ACHN (cell line): ENCODE measurements at places on chromosomes 11 and 22.

GRCh38 chr22:18927573-18927972 lies 8.5 kb downstream of the PRODH start:
- DNase-seq: no peak

GRCh38 chr11:70467201-70468085 lies 69.1 kb downstream of the CTTN start:
- DNase-seq: peak; percentile 54

GRCh38 chr22:48112687-48113521 lies 1350.5 kb downstream of the TBC1D22A start:
- DNase-seq: no peak

- no peak for DNase-seq
Observed at GRCh38 chr11:2315395-2316168, 13.8 kb downstream of the TSPAN32 start.

DNA sequence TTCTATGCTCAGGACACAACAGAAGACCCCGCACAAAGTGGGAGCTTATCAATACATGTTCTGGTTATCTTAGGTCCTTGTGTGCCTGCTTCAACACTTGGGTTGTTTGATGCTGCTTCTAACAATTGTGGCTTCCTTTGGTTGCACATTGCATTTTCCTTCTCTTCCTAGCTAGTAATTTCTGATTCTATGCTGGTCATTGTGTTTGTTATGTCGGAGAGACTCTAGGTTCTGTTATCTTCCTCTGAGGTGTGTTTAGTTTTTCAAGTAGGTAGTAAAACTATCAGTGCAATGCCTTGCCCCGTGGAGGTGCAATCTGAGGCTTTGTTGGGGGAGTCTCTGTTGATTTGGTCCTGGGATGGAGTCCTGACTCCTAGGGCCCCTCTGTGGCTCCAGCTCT lies 414.2 kb downstream of the SHANK2 start:
- no peak for DNase-seq

DNA sequence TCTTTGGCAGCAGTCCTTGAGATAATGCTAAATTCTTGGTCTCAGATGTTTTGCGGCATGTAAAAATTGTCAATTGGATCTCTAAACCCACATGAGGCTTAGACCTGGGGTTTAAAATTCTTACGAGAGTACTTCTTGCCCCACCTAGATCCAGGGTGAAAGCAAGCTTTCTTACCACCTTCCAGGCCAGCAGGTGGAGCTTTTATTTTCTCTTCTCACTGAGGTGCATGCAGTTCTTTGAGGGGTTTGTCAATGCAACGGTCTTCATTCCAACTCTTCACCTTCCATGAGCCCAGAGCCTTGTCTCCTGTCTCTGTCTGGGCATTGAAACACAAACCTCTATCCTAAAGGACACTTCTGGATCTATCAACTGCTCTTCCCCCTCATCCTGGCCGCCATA lies 154.1 kb downstream of the MYO18B start:
- no peak for DNase-seq

GRCh38 chr11:10537600-10537999 lies 3.4 kb downstream of the RNF141 start:
- DNase-seq: no peak

GRCh38 chr22:36073476-36073875 lies 44.9 kb upstream of the RBFOX2 start:
- no peak for DNase-seq

DNA sequence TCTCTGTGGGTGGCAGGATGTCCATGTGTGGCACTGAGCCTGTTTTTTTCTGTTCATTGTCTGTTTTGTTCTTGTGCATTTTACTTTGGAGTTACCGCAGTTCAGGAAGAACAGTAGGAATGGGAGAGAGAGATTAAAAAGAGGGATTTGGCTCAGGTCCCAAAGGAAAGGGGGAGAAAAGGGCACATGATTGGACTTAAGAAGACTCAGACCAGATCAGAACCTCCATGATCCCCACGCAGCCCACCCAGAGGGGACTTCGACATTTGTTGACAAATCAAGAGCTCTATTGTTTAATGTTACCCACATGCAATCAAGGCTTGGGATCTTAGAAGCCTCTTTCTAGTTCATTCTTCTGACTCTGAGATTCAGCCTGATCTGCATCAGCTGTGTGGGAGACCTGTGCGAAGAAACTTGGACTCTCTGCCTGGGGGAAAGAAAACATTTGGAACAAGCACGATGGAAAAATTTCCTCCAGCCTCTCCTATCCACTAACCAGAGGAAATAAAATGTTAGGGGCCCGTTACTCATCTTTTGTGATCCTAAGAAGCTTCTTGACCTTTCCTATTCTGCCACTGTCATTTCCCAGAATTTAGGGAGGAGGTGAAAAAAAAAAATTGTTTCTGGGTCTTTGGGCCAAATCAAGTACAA lies 119.2 kb downstream of the SPON1 start:
- DNase-seq: no peak

DNA sequence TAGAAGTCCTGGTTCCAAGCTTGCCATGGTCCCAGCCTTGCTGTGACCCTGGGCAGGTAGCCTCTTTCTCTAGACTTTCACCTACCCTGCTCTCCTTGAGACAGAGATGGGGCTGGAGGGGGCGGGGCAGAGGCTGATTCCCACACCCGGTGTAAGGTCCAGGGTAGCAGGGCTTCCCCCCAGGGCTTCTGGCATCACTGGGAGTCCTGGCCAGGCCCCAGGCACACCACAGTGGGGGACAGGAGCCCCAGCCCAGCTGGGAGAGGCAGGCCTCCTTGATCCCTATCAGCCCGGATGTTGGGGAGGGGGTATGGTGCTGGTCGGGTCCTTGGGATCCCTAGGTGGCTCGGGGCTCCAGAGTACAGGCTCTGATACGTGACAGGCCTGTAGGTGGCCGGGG lies 1.7 kb upstream of the NUDT8 start:
- DNase-seq: no peak

GRCh38 chr11:95541715-95542114 lies 247.9 kb downstream of the FAM76B start:
- DNase-seq: no peak

GRCh38 chr22:45511847-45512261 lies 9.2 kb downstream of the FBLN1 start:
- no peak for DNase-seq

DNA sequence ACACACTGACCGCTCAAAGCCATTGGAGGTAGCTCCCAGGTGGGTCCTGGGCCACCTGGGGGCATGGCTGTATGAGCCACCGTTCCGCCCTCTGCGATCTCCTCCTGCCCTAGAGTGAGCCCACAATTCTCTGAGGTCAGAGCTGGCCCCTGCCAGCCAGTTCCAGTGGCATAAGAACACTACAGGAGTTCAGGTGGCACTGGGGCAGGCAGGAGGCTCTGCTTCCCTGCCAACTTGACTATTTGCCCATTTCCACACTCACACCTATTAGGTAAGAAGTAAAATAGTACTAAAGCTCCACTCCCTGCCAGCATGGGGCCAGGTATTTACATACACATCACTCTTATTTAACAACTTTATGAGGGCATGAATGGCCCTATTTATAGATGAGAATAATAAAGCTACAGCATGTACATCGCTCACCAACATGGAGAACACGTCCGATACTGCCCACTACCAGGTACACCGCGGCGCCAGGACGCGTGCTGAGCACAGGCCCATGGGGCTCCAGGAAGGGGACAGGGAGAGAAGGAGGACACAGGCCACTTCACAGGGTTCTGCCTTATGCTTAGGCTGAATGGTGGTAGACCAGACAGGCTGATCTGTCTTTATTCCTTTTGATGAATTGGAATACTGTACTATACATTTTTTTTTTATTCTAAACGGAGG lies 26.2 kb downstream of the PISD start:
- DNase-seq: no peak

DNA sequence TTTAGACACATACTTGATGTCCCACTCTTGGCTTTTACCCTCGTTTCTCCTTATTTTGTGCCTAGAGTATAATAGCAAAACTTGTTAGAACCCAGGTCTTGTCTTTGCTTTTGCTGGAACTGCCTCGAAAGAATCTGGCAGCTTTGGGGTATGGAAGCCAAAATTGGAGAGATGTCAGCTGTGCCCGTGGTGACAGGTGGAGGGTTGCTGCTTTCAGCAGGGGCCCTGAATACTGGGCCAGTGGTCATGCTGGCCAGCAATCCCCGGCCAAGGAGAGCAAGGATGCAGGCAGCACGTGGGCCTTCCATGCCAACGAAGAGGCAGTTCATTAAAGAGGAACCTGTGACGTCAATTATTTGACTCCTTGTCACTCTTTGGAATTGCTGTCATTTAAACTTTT lies 181.1 kb downstream of the HIPK3 start:
- DNase-seq: no peak
